Activated B cell treated with CpG ODN at 0.5 μM for 24 hours (primary cell): ENCODE measurements at places on chromosomes 12 and 14.

- no peak for DNase-seq
These were observed 14.7 kb upstream of the KRT86 start for GRCh38 chr12:52259657-52260243.

GRCh38 chr12:31477687-31478086 is 113.2 kb downstream of the DENND5B start:
- no peak for DNase-seq

DNA sequence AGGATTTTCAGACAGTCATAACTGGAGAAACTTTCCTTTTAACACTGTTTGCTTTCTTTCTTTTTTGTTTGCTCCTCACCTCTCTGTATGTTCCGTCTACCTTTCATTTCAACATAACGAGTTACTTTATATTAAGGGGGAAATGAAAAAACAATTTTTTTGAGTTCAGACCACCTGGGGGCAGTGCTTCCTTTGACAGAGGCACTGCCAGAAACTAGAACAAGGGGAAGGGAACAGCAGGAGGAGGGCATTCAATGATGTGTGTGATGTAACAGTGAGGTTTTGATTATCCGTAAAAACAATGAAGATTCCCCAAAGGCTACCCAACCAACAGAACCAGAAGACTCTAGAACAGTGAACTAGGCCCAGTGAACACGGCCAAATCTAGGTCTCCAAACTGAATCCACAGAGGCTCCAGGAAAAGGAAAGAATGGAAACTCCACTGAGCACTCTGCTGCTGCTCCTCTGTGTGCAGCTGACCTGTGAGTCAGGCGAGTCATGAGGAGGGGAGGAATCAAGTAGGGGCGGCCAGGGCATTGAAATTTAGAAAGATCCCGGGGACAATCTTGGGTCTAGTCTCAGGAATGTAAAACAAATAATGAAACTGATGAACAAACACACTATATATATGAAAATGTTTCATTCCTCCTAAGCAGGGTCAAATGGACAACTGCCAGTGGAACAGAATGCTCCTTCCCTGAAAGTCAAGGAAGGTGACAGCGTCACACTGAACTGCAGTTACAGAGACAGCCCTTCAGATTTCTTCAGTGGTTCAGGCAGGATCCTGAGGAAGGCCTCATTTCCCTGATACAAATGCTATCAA is 323.5 kb downstream of the DAD1 start:
- DNase-seq: no peak

- no peak for DNase-seq
These were observed 15.4 kb upstream of the SELPLG start for GRCh38 chr12:108649126-108649525.

DNA sequence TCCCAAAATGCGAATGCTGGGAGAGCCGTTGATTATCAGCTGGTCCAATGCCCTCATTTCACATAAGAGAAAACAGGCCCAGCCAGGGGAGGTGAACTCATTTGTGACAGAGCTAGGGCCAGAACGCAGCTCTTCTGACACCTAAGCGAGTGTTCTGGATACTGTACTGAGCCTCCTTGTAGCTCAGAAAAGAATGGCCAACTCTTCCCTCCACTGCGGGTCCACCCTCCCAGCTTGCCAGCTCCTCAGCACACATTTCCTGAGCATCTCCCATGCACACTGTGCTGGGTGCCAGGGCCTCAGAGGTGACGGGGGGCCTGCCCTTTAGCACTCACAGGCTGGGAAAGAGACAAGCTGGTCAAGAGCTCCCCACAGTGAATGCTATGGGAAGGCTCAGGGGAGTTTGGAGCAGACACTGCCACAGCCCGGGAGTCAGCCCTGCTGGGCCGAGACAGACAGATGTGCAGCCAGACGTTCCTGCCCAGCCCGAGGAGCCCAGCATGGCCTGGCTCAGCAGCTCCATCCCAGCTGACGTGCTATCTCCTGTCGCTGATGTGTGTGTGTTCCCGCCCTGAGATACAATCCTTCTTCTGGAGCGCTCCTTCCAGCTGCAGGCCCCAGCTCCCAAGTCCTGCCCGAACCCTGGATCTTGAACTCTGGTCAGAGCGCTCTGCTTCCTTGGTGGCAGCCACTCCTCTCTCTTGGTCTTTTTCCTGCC is 3.5 kb downstream of the CMTM5 start:
- no peak for DNase-seq

DNA sequence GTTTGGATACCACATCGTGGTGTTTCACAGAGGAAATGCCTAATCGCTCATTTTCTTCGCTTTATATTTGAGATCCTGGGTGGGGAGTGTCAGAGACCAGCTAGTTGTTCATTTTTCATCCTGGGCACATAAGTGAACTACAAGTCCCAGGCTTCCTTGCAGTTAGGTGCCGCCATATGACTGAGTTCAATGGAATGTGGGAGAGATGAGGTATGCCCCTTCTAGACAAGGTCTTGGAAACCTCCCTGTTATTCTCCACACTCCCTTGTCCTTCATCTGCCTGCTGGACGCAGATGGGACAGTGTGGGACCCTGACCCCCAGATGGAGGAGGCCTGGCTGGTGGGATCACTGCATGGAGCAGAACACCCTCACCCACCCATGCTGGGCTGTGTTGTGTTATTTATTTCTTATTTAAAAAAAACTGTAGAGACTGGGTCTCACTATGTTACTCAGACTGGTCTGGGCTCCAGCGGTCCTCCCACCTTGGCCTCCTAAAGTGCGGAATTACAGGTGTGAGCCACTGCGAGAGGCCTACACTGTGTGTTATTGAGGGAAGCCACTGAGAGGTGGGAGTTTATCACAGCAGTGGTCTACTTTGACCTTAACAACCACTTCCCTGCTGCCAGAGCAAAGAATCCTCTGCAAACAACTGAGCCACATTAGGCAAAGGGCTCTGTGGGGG is 42.9 kb upstream of the VRK1 start:
- no peak for DNase-seq

- DNase-seq: no peak
These were observed 16.5 kb downstream of the SEL1L start for GRCh38 chr14:81516986-81517797.

GRCh38 chr12:123488539-123489230 is 30.7 kb downstream of the SNRNP35 start:
- no peak for DNase-seq

DNA sequence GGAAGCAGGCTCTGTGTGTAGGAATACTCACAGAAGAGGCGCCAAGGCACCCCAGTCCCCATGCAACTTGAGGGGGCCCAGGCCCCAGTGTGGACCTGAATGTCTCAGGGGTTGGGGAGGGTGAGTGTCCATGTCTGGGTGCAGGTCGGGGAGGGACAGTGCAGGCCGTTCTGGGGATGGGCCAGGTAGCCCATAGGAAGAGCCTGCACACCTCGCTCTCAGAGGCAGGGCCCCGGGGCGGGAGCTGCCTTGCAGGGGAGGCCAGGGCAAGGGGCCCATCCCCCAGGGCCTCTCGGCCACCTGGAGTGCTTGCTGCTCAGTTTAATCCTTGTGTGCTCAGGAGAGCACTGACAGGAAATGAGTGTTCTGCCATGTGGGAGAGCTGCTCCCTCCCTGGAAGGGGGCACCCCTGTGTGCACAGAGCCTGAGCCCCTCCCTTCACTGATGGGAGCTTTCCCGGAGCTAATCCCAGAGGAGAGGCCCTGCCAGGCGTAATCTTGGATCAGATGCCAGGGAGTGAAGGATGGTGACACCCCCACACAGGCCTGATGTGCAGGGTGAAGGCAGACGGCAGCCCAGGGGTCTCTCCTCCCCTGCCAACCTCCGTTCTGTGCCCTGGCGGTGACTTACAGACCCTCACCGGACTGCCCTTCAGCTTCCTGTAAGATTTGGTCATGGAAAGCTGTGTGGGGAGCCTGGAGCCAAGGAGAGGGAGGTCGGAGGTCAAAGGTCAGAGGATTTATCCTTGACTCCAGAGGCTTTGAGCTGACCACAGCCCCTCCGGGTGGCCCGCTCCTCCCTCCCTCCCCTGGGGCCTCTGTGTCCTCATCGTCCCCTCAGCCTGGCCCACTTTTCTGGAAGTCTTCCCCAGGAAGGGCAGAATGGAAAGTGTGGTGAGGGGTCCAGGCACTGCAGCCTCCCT is 24.4 kb upstream of the FBRSL1 start:
- no peak for DNase-seq

- DNase-seq: no peak
These were observed 499 bp downstream of the RNASE4 start for GRCh38 chr14:20684662-20685456.

GRCh38 chr12:24738441-24738840 is 210.5 kb downstream of the BCAT1 start:
- DNase-seq: no peak

GRCh38 chr14:34013721-34014060 is 62.8 kb upstream of the EGLN3 start:
- no peak for DNase-seq

DNA sequence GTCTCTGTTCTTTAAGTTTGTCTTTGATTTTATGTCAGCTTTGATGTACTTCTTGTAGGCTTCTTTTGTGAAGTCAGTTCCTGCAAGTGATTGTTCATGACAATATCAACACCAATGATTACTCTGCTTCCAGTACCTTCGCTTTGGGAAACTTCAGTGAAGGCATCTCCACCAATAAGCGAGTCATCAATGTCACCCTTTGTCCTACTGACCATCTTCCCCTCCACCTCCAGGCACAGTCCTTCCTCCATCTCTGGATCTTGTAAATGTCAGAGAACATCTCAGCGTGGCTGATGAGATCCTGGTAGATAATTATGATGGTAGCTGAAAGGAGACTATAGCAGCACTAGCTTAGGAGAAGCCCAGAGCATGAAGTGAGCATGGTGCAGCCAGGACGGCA is 40.4 kb upstream of the A2M start:
- DNase-seq: no peak

DNA sequence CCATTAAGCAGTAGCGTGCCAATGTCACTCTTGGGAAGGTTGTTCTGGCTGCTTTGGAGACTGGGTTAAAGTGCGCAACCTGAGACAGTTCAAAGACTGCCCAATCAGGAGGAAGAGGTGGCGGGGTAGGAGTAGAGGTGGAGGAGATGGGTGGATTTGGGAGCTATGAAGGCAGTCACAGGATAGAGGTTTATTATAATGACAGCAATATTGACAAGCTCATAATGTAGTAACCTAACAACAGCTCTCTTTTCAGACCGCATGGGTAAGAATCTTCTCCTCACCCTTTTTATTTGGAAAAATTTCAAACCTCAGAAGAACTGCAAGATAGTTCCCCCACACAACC is 5.3 kb upstream of the PSMD9 start:
- no peak for DNase-seq

GRCh38 chr12:101243074-101243473 is 33.0 kb upstream of the SLC5A8 start:
- no peak for DNase-seq

- DNase-seq: no peak
These were observed 37.3 kb upstream of the ZDHHC17 start for GRCh38 chr12:76726626-76727025.

GRCh38 chr14:47744155-47744554 is 68.8 kb upstream of the MDGA2 start:
- DNase-seq: no peak

DNA sequence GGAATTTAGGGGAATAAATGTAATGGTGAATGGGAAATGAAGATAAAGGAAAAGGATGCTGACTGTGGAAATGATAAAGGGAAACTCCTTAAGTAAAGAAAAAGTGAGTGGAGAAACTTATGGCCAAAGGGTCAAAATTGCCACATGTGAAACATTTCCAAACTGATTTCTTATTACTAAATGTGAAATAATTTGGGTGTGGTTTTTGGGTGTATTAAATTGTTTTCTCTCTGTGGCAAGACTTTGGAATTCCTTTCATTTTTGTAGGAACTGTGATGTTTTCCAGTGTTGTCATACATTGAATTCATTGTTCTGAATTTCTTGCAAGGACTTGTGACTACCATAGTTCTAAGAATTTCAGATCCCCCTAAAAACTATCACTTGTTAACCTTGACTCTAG is 1891.5 kb upstream of the SEL1L start:
- DNase-seq: no peak

- DNase-seq: peak; percentile 53
These were observed 63.6 kb downstream of the CHST11 start for GRCh38 chr12:104520242-104520900.

DNA sequence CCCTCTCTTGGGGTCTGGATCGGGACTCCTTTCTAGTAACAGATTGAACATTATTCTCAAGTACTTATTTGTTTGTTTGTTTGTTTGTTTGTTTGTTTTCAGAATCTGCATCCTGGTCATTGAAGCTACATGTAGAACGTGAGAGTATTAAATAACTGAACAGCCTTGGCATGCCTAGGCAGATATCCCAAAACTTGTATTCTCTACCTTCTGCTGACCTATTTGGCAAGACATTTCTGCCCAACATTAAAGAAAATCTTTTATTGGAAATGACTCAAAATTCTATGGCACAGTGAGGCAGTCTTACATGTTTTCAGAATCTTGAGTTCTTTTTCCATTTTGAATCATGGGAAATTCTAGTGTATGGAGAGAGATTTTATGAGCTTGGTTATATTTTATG is 165.1 kb upstream of the CNOT2 start:
- DNase-seq: no peak
